Renal pelvis (tissue), 12 donors: ENCODE measurements at places on chromosomes 2 and 18.

DNA sequence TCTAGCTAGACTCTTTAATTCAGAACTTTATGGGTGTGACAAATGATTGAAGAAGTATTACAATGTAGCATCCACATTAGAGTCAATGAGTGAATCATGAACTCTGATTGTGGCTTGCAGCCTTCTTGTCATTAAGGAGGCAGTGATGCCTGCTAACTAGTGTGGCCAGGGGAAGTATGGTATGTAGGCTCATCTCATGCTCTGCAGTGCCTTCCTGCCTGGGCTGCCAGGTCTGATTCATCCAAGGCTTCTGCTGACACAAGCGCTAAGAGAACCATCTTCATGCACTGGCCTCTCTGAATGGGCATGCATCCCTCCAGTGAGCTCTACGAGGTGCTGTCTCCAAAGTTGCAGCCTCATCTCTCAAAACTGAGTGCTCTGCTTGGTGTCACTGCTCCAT lies 144.3 kb downstream of the MTCL1 start:
- no peak for DNase-seq

DNA sequence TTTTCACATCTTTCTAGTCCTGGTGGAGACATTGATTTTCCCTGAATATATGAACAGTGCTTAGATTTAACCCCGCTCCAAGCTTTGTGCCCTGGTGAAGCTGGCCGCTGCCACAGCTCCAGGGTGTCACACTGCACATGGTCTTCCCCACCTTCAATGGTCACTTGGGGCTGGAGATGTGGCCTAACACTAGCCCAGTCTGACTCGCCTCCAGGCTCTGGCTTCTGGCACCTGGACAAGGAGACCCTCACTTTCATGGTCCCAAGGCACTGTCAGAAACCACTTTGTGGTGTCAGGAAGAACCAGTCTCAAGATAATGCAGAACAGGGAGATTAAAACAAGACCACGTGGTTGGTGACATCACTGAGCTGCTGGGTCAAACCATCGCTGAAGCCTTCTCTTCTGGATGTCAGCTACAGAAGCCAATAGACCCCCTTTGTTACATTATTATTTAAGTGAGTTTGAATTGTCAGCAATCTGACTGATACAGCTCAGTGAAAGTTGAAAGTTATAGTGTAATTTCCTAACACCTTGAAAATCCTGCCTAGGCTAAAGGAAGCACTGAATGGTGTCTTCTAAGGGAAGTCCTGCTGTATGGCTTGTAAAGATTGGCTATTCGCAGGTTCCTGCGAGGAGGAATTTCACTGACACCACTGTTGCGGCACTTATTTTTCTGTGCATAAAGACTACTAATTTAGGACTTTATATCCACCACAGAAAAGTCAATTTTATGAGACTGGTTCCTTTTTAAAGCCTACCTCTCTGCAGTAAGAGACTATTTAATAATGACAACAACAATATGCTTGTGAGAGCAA lies 55.0 kb upstream of the CTDP1 start:
- DNase-seq: no peak

DNA sequence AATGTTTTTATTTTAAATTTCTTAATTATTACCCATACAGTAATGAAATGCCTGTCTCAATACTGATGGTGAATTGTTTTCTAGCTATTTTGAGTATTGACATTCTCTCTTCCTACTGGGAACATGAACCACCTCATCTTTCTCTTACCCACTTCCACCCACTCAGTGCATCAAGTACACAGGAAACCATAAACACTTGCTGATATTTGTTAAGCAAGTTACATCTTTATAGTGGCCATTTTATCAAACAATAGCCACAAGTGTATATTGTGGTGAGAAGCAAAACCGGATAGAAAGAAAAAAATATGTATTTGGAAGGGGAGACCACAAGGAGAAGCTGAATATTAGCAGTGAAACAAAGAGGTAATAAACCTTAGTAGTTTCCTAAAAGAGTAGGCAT lies 368.1 kb upstream of the HNRNPA3 start:
- no peak for DNase-seq

DNA sequence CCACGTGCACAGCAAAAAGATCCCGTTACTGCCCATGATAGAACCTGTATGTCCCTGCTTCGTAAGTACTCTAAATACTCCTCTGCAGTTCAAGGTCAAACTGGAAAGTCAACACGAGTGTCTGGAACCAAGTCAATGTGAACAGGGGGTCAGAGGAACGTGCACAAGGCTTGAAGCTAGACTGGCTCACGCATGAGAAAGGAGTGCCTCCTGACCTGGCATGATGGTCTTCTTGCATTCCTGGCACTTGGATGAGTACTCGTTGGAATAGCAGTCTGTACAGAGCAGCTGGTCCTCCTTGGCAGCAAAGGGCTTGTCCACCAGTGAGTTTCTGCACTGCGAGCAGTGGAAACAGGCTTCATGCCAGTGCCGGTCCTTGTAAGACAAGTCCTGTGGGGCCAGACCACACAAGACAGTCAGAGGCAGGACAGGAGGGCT lies 25.5 kb downstream of the FHL2 start:
- DNase-seq: no peak

DNA sequence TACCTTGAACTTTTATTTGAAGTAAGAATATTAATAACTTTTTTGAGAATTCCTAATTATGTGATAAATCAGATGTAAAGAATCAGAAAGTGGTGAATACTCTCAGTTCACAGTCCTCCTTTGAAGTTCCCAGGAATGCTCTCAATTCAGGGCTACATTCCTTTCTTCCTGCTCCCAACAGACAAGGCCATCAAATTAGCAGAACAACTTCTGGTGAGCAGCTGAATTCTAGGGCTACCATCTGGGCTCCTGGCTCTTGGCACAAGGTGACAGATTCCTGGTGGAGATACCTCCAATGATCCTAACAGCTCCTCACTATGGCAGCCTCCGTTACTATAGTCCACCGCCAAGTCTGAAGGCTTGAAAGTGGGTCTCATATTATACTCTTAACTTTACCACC lies 37.8 kb upstream of the OLA1 start:
- no peak for DNase-seq

DNA sequence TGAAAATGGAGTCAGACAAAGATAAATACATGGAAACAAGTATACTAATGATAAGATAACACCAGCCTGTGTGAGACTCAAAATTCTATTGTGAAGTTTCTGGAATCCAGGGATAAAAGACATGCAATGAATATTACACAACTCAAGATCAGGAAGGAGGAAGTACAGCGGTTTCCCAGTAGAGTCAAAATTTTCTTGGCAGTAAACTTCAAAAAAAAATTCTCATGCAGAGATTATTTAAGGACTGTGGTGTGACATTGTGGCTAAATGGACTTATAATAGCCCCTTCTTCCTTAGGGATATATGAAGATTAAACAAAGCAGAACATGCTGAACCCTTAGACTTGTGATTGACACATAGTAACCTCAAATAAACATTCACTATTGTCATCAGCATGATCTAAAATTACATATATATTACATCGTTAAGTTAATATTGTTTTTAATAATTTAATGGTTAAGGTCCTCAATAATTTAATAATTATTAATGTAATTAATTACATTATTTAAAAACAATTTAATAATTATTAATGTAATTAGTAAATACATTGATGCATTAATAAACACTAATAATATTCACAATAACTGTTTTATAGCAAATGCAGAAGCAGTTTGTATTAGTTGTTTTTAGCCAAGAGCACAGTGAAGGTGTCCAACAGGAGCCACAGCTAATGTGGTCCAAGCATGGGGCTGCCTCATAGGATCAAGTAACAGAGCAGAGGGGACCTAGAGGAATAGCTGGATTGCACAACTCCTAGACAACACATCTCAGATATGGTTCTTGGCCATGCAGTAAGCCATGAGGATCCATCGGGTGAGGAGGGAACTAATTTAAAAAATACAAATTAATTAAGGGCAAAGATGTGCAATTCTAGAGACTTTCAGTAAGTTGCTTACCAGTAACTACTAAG lies 77.3 kb downstream of the POLE4 start:
- DNase-seq: no peak

DNA sequence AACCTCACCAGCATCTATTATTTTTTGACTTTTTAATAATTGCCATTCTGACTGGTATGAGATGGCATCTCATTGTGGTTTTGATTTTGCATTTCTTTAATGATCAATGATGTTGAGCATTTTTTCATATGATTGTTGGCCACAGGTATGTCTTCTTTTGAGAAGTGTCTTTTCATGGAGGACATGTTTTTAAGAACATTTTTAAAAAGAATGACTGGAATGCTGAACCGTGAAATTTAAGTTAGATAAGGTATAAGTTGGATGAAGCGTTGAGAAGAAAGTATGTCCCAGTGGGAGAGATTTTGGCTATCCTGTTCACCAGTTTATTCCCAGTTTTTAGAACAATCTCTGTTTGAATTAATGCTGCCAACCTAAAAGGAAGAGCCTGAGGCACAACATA lies 365.9 kb downstream of the CELF4 start:
- DNase-seq: no peak

- no peak for DNase-seq
Observed at GRCh38 chr2:28589746-28590463, 94.0 kb downstream of the PLB1 start.

DNA sequence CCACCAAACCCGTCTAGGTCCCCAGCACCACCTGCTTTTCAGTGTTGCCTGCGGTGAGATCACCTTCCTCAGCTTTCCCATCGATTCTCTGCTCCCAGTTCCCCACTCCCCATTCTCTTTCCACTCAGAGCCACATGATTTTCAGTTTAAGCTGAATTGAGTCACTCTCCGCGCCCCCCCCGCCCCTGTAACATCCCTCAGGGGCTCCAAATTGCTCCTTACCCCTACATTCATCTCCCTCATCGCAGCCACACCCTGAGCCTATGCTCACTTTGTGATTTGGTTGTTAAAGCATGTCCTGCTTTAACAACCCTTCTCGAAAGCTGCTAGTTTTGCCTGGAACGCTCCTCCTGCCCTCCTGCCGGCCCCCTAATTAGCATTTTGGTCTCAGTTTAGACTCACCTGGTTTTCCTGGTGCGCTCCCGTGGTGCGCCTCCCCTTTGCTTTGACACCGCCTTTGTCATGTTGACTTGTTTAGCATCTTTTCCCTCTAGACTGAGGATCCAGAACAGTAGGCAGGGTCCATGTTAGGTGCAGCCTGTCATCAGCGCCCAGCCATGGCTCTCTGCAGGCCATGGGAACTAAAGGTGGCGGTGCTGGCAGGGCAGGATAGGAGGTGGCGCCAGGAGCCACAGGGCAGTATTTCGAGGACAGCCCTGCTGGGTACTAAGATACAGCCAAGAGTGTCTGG lies 60.8 kb downstream of the ST3GAL5 start:
- no peak for DNase-seq

DNA sequence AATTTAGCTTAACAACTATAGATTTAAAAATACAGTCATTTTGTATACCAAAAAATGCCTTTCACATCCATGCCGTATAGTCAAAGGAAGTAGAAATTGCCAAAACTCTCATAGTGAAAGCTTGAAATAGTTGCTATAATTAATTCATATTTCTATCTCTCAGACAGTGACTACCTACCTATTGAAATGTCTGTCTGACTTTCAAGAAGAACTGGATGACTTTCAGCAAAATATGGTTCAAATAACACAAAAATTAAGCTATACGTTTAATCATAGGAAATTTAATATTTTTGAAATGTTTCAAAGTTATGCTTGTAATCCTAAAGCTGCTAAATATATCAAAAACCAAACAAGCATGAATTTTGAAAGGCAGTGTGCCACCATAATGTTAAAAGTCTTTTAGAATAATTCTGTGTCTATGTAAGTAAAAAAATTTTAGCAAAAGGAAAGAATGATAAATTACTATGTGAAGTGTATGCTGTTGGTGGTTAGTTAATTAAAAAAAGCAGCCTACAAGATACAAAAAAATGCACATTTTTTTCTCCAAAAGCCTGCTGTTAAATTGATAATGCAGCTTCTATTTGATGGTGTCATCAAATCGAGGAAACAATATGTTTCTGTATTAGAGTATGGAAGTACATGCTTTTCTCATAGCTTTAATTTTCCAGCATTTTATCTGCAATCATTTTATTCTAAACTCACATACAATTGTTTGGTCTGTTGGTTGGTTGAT lies 57.7 kb upstream of the ST6GAL2 start:
- DNase-seq: no peak

DNA sequence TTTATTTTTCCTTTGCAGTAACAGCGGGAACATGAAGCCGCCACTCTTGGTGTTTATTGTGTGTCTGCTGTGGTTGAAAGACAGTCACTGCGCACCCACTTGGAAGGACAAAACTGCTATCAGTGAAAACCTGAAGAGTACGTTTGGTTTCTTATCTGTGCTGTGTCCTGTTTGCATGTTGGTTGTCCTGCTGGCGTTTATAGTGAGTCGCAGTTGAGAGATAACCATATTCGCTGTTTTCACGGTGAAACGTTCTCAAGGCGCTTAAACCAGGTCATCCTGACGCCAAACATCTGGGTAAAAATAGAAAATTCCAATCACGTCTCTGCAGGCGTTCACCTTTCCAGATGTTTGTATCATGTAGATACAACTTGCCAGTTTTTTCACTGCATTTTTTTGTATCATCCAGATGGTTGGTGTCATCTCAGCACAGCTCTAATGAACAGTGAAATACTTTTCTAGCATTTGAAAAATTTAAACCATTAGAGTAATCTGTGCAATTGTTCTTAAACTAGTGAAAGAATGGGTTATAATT lies 21.2 kb downstream of the CLUL1 start:
- DNase-seq: no peak

GRCh38 chr18:38415811-38416210 lies 850.2 kb upstream of the CELF4 start:
- no peak for DNase-seq

DNA sequence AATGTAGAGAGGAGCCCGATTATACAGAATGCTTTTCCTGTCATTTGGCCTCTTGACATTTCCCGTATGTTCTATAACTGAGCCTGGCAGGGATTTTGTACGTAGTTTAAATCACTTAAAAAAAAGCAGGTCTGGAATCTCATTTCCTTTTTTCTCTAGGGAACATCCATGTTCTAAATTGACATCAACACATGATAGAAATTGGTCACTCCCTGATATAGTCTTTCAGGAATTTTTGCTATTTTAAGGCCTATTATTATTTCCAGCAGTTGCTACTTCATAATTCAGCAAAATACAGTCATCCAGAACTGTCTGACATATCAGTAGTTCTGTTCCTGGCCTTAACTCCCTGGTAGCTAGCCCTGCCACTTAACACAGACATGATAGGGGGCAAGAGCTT lies 565.7 kb upstream of the ZEB2 start:
- no peak for DNase-seq

DNA sequence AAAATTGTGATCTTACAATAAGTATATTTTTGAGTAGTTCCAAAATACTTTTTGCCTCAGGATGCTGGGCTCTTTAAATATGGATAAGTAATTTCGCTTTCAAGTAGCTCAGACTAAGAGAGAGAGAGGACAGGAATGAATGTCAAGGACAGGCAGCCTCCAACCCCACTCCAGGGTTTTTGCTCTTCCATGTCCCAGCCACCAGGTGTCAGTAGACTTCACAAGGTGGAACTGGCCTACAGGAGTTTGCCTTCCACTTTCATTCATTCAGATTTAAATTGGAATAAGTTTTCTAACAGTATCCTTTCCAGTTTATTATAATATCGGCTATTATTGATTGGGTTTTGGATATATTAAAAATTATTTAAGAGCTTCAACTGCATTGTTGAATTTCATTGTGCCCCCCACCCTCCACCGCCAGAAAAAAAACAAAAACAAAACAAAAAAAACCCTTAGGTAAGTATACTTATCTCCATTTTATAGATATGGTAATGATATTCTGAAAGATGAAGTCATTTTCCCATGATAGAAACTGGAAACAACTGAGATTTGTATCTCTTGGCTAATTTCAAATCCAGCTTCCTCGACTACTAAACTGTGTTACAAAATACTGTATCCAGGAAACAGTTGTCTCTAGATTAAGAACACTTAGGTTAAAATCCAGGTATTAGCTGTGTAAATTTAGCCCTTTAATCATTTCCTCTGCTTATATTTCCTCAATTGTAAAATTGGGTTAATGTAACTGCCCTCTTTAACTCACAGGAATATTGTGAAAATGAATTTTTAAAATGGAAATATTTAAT lies 793.1 kb downstream of the ERBB4 start:
- DNase-seq: peak; percentile 52
